ENCODE measurements at places on chromosomes 12 and 14.

- DNase-seq = no peak
Observed at GRCh38 chr12:26212988-26213387, 17.6 kb downstream of the SSPN start.

DNA sequence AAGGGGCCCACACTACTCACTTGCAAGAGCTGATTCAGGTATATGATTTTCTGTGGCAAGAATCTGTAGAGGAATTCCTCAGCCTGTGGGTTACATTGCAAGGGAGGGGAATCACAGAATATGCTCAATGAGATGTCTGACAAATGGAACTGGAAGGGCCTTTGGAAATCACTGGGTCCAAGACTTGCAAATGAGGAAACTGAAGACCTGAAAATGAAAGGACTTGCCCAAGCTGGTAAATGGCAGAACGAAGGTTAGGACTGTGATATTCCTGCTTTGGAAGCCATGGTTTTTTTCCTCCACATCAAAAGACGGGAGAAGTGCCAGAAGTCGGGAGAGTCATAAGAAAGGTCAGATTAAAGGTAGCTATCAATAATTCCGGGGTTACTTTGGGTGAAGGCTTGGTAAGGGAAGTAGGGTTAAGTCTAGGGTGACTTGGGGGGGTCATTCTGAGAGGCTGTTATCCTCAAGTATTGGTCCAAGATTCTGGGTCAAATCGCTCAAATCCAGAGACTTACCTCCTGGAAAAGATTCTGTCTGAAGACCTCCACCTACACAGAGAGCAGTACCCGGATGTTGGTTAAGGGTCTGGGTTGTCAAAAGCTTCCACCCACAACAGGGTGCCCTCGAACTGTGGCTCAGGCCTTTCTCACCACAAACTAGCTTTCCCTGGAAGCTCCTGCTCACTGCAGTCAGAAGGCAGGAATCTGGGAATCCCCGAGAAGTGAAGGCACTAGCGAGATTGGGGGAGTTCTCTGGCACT is 539 bp downstream of the PSME2 start:
- DNase-seq = no peak

DNA sequence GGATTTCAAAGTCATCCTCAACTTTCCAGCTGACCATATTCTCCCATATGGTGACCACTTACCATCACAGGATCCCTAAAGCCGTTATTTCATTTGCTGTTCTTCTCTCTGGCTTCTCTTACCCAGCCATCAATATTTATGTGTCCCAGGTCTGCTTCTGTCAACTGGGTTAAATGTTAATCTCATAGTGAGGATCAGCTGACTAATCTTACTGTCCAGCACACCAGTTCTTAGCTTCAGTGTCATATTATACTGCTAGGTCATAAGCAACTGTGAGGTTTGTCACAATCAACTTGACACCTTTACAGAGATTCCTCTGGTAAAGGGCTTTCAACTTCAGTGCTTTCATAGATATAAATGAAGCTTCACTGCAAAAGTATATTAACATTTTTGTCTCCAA is 294.4 kb downstream of the DIO2 start:
- DNase-seq = no peak

DNA sequence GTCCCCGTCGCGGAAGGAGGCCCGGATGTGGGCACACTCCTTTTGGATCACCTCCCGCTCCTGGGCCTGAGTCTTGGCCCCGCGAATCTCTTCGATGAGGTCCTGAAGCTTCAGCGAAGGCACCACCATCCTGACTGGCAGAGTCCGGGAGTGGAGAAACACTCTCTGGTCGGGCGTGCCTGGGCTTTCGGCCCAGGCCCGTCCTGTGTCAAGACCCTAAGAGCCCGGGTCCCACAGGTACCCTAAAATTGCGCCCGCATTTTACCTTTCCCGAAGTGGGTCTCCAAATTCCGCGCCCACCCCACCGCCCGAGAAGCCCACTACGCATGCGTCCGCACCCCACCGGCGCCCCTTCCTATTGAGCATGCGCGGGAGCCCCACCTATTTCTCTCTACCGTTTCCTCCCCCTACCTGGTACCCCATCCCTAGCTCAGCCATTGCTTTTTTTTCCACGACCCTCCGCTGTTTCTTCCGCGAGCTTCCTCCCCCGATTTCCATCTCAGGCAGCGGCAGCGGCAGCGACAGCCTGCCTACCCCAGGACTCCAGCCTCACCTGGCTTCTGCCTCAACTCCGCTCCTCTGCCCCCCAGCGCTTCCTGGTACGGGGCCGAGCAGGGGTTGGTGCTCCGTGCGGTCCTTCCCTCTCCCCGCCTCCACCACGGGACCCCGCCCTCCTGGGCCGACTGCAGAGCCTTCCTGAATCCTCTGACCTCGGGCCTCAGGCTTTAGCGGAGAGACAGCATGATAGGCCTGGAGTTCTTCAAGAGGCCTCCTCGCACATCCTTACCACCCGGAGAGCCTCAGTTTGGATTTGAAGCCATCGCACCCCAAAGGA is at the start of gene AP1G2:
AP1G2 (minus strand) TSS at position 606 of the 835 bp plus-strand sequence; CDS start at position 129, 477 bp downstream.
- peak; percentile 71 for DNase-seq

GRCh38 chr14:29233188-29233587 is 466.6 kb downstream of the FOXG1 start:
- no peak for DNase-seq

- no peak for DNase-seq
Observed at GRCh38 chr14:68733086-68733914, 59.6 kb downstream of the ZFP36L1 start.

GRCh38 chr12:31324116-31324844 is 1.7 kb downstream of the SINHCAF start:
- peak; percentile 31 for DNase-seq

- no peak for DNase-seq
Observed at GRCh38 chr14:95697764-95698163, 11.5 kb downstream of the TCL1B start.

DNA sequence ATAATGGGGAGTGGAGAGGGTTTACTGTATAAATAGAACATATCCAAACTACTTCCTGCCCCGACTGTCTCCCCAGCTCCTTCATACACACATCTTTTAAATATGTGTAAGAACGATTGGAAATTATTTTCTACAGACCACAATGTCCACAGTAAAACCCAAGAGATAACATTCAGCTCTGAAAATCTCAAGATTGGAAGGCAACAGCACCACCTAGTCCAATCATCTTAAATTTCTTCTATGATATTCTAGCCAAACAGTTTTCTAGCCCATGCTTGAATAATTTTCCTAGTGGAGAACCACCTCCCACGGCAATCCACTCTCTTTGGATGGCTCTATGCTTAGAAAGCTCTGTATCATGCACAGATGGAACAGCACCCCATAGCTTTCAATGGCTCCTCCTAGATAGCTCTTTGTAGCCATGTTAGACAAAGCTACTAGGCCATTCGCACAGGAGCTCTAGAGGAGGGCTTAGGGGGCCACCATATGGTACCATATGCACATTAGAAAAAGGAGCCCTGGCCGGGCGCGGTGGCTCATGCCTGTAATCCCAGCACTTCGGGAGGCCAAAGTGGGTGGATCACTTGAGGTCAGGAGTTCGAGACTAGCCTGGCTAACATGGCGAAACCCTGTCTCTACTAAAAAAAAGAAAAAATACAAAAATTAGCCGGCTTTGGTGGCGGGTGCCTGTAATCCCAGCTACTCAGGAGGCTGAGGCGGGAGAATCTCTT is 18.1 kb downstream of the VDR start:
- DNase-seq = no peak

GRCh38 chr14:61491224-61491623 is 169.8 kb downstream of the PRKCH start:
- no peak for DNase-seq

DNA sequence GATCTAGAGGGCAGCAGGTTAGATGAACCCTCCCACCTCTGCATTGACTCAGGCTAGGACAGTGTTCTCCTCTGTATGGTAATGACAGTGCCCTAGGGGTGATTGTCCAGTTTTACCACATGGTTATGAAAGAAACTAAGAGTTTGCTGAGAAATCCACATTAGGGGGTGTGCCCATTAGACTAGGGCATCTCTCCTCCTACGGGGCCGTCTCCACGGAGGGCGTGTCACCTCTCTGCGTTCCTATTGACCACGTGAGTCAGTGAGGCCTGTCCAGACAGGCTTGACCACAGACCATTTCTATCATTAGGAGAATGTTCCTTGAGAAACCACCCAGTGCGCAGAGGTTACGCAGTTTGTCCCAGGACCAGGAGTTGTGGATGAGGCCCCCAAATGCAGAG is 8.3 kb downstream of the MVK start:
- no peak for DNase-seq

DNA sequence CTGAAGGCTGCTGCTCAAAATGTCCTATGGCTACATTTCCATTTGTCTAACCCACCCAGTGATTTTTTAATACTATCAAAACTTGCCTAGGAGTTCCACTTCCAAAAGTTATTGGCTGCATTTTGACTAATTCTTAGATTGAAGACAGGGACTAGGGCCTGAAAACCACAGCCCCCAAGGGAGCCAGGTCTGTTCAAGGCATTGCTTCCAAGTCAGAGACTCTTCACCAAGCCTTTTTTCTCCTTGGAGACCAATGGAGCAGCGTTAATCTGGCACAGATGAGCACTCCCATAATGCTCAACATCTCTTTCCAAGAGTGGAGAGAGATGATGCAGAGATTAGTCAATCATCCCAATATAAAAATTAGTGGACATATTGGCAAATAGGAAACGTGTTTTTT is 112.5 kb upstream of the HIF1A start:
- no peak for DNase-seq

- DNase-seq = no peak
Observed at GRCh38 chr12:87469295-87469694, 559.9 kb downstream of the C12orf50 start.

- no peak for DNase-seq
Observed at GRCh38 chr12:77645966-77646598, 184.6 kb upstream of the NAV3 start.

GRCh38 chr12:57031138-57031725 is 14.9 kb upstream of the TAC3 start:
- DNase-seq = no peak

GRCh38 chr12:3531496-3531895 is 40.5 kb downstream of the PRMT8 start:
- no peak for DNase-seq

DNA sequence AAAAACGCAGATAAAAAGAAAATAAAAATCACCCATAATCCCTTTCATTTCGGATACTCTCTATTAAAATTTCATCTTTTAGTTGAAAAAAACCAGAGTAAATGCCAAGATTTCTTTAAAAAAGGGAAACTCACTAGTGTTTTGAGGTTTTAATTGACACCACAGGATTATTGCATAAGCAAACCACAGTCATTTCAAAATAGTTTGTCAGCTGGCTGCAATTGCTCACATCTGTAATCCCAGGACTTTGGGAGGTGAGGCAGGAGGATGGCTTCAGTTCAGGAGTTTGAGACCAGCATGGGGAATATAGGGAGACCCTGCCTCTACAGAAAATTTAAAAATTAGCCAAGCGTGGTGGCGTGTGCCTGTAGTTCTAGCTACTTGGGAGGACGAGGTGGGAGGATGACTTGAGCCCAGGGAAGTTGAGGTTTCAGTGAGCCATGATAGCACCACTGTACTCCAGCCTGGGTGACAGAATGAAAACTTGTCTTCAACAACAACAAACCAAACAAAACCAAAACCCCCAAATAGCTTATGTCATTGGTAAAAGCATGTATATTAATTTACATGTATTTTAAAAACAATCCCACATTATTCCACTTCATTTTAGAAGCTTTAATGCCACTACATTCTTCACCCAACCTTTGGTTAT is 48.8 kb downstream of the SYNE2 start:
- DNase-seq = no peak

DNA sequence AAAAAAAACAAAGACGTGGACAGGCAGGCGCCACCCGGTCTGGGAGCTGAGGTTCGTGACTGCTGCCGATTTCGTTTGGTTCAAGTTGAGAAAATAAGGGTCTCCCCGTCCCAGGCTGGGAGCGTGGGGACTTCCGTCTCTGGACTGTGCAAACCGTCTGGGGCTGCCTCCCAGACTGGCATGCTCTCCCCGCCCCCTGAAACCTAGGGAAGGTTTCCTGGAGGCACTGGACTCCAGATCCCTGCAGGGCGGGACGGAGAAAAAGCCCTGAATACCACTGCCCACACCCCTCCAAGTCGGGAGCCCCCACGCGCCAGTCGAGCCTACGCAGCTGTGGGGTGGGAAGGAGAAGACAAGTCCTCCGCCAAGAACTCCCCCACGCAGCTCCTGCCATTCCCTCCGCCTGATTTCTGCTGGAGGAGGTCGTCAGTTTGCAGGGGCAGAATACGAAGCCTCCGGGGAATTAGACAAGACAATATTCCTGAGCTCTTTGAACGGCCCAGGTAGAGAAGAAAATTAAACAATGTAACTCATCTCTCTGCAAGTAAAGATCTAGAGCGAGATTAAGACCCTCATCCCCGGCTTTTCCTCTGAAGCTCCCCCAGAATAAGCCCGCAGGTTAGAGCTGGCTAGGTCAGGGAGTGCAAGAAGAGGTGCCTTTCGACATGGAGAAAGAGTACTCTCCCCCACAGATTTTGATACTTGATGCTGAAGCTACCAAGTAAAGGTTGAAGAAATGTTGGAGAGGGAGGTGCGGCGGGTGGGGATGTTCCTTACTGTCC is 10.4 kb upstream of the HOXC13 start:
- DNase-seq = no peak

Measured in stimulated activated CD8-positive, alpha-beta memory T cell treated with anti-CD3 and anti-CD28 coated beads, Interleukin-15, amount 100 ng/mL, for 1 hour (primary cell).